ENCODE measurements at places on chromosomes 3 and 15.

GRCh38 chr3:13515786-13516759 lies 32.9 kb upstream of the FBLN2 start:
- DNase-seq = no peak

- no peak for DNase-seq
Observed at GRCh38 chr3:23115171-23115877, 87.8 kb upstream of the UBE2E2 start.

DNA sequence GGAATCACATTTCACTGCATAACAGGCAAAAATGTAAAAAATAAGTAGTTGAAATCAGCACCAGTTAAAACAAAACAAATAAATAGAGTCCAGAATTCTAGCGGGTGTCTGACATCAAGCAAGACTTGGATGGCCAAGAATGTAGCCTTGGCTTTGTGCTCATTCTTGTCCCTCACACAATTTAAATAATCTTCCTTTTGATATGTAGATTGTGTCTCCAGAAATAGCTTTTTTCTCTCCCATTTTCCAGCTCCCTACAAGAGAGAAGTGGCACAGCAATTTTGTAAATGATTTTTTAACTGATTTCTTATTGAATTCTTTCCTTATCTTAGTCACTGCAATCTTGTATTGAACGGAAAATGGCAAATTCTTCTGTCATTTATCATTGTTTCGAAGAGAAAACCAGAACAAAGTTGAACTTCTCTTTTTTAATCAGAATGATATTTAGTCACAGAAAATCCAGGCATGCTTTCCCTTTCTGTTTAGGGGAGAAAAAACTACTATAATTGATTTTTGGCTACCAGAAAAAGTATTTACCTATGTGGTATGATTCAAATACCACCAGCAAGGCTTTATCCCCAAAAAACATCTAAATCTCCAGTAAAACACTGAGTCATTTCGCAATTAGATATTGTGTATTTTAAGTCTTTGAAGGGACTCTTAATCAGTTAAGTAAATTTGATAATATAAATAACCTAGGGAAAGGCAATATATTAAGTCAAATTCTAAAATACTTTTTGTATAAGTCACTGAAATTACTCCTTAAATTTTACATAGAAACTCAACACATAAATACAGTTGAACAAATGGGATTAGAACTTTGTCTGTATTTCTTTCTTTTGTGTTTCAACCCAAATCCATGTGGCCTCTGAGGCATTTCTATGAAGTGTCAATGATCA lies 481.7 kb downstream of the GBE1 start:
- DNase-seq = no peak

- no peak for DNase-seq
Observed at GRCh38 chr3:172904711-172905373, 154.3 kb downstream of the ECT2 start.

DNA sequence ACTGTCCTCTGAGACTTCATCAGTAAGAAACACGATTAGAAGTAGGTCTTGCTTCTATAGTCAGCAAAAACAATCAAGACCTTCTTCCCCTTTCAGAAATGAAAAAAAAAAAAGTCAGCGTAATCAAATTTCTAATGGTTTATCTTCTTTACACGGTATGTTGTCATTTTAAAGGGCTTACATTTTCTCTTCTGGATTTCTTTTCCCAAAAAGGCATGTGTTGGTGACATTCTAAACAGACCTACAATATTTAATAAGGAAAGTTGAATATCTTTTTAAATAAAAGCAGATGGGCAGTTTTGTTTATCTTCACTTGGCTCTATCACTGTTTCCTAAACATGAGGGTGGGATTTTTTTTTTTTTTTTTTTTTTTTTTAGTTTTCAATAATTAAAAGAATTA lies 197.3 kb upstream of the ADAMTS9 start:
- DNase-seq = no peak

- no peak for DNase-seq
Observed at GRCh38 chr3:54347933-54348332, 225.6 kb downstream of the CACNA2D3 start.

GRCh38 chr3:67712259-67712658 lies 57.8 kb upstream of the SUCLG2 start:
- no peak for DNase-seq

DNA sequence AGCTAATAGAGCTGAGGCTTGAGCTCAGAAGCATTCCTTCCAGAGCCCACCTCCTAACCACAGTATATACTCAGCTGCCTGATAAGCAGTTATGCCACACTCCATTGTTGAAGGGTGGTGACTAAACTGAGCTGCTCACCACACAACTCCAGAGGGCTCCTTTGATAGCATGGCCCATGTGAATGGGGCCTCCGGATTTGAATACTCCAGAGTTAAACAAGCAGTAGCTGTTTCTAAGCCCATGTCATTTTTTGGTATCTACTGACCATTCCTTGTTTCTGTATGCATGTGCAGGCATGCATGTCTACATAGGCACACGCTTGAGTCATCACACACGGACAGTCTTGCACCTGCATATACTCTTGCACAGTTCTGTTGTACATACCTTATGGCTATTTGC lies 28.9 kb downstream of the IGSF10 start:
- no peak for DNase-seq

GRCh38 chr3:149625795-149626194 lies 32.0 kb downstream of the WWTR1 start:
- no peak for DNase-seq

DNA sequence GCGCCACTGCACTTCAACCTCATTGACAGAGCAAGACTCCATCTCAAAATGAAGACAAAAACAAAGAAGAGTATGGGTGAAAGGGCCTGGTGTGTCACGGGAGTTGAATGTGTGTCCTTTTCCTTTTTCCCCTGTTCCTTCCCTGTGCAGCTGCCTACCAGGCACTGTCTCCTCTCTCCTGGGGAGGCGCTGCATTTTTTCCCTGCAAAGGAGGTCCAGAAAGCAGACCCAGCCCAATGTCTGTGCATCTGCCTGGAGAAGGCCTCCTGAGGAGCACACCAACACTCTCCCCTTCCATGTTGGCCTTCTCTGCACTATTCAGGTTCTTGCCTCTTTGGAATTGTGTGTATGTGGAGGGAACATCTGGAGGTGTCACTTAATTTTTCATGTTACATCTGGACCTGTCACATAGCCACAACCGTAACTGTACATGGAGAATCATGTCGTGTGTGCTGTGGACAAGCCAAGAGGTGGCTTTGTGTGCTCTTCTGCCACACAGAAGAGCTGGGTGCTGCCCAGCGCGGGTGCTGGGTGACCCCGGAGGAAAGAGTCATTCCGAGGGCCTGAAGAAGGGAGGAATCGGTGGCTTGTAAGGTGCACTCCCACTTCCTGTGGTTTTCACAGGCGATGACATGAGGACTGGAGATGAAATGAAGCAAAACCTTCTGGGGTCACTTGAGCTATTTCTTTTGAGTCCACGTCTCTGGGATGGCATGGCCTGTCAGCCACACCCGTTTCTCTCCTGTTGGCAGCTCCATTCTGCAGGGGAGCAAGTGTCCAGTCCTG lies 46.5 kb upstream of the CGNL1 start:
- DNase-seq = no peak

DNA sequence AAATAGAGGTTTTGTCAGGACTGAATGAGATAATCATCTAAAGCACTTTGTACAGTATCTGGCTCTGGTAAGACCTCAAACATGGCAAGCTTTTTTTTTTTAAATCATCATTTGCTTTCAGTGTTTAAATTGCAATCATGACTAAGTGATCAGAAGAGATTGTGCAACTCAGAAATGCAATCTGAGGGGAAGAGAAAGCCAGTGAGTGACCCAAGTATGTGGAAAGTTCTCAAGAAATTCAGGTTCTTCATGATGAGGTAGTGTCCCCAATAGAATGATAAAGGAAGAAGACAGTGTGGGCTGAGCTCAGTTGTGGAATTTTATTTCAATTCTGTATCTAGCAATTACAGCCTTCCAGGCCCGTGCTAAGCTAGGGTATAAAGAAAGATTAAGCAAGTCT lies 132.2 kb upstream of the TBC1D5 start:
- no peak for DNase-seq

DNA sequence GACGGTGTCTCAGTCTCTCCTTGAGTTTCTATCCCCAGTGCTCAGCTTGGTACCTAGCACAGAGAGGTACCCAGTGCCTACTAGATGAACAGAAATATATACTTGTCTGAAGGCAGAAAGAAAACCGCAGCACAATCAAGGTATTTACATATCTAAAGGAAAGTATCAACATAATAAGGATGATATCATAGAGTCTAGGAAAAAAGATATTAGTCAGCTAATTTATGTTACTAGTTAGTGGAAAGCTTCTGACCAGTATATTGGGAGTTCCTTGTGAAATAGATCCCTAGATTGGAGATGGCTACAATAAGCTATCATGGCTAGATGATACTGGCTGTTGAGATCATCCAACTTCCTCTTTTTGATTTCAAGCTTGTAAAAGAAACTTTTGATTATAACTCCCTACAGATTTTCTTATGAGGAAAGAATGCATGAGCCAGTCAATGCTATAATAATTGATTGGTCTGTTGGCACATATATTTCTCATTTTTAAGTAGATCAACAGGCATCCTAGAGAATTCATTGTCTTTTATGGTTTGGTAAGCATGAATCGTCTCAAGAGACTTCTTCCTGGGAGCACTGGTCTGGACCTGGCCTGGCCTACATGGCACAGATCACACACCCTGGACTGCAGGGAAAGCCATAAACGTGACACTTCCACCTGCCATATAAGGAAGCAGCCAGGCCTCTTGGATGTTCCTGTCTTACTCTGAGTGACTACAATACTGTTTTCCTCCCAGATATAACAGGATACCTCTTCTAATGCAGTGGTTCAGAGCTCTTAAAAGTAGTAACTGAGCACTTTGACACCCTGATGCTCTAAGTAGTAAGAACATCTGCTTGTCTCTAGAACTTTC lies 60.7 kb downstream of the IMPG2 start:
- DNase-seq = no peak

Data from stimulated activated CD4-positive, alpha-beta T cell treated with anti-CD3 and anti-CD28 coated beads, Interleukin-12 subunit alpha, Interleukin-12 subunit beta, amount 100 ng/mL, for 4 hours (primary cell).